Activated CD4-positive, alpha-beta T cell treated with anti-CD3 and anti-CD28 coated beads, Interleukin-2, amount 50 U/mL, for 16 hours (primary cell): ENCODE measurements at places on chromosomes 7 and 10.
A peak's percentile ranks its signal among the peaks of the same experiment; 100 is the strongest.

GRCh38 chr7:33934391-33934790 lies 29.1 kb downstream of the BMPER start:
- no peak for DNase-seq

DNA sequence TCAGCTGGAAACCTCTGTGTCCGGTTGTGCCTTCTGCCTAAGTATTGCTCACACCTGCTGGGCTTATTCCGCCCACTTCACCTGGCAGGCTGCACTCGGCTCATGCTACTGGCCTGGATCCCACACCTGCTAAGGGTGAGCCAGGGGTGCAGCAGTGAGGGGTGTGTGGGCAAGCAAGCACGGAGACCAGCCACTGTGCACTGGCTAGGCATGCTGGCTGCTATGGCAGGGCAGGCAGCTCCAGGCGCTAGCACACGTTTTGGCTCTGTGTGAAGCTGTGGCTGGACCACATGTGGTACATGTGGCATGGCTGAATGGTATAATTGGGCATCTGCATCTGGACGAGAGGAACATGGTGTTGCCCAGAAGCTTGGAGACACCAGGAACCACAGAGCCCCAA lies 940.7 kb downstream of the NRG3 start:
- no peak for DNase-seq

GRCh38 chr10:73647211-73647874 lies 6.1 kb upstream of the MYOZ1 start:
- no peak for DNase-seq

DNA sequence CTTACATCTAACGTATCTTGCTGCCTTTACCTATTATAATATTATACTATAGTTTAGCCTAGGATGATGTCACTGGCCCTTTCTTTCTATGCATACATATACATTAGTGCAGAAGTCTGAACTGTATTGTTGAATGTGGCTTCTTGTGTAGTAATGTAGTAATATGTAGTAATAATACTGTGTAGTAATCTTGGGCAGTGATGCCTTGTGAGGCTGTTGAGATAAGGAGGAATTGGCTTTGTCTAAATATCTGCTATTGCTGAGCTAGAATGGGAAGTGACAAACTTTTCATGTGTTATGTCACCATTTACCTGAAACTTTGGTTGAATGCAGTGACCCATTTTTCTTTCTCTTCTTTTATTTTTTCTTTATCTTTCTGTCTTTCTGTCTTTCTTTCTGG lies 11.0 kb downstream of the GLCCI1 start:
- DNase-seq = no peak

DNA sequence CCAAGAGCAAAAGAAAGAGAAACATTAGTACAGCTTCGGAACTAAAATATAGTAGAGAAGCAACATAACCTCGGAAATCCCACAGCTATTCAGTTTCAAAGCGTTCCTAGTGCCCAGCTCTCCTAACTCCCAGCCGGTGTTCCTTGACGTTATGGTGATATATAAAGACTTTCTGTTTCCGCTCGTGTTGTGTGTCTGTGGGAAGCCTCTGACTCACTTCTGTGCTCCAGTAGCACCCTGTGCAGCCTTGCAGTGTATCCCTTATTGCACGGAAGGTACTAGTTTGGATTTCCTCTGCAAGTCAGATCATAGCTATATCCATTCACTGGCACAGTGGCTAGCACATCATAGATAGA lies 535 bp downstream of the ASAH2B start:
- DNase-seq = peak; percentile 62

DNA sequence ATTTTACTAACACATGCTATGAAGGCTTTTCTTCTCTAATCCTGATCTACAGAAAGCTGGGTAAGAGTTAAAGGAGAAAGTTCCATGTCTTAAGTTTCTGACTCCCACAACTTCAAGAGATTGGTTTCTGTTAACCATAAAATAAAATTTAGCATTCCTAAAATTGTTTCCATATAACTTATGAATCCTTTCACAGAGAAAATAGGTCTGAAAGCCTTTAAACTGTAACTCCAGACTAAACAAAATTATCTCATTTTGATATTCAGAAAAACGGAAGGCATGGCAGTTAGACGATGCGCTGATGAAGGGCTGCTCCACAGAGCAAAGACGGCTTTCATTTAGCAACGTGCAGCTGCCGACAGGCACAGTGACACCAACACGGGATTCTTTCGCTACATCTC lies 133.3 kb downstream of the SLC25A13 start:
- no peak for DNase-seq

DNA sequence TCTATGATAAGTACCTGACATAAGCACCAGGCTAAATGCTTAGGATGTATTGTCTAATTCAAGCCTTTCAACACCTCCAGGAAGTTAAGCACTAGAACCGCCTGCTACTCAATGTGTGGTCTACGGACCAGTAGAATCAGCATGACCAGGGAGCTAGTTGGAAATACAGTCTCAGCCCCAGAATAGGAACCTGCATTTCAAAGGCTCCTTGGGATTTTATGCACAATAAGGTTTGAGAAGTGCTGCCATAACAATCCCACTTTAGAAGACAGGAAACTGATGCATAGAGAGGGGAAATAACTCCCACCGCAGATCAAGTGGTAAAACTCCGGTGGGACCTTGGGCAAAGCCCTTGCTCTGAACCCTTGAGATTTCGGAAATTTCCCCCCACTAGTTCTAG lies 8.8 kb upstream of the DUSP5 start:
- no peak for DNase-seq

DNA sequence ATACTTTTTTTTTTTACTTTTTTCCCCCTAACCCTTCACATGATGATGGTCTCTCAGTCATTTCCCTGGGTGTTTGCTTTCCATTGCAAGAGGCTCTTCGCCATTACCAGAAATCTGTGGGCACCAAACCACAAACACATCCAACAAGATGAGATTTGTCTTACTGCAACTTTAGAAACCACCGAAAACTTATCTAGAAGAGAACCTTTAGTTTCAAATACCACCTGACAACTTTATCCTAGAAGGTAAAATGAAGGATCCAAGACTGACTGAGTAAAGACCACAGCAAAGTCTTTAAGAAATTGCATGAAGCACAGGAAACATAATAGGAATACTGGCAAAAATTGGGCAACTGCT lies 363.3 kb upstream of the MBL2 start:
- no peak for DNase-seq

GRCh38 chr10:98589691-98590090 lies 143.0 kb upstream of the HPS1 start:
- DNase-seq = no peak

GRCh38 chr7:117325836-117326235 lies 3.0 kb upstream of the WNT2 start:
- no peak for DNase-seq

- no peak for DNase-seq
Measured at GRCh38 chr7:116224492-116225098, 14.3 kb downstream of the TES start.

GRCh38 chr7:127392566-127393367 lies at the start of gene ZNF800:
ZNF800 (minus strand) TSS chr7:127392708; CDS start chr7:127391557, 1,151 bp downstream.
- DNase-seq = peak; percentile 93

DNA sequence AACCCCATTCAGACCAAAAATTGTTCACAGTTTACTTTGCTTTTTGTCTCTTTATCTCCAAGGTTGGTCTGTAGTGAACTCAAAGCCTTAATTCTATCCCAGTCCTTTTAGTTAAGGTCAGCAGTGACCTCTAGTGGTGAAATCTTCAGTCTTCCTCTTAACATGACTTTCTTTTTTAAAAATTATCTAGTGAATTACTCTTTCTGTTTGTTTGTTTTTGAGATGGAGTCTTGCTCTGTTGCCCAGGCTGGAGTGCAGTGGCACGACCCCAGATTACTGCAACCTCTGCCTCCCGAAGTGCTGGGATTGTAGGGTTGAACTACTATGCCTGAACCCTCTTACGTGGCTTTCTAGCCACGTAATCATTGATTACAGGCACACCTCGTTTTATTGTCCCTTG lies 25.0 kb downstream of the ZNF487 start:
- peak; percentile 78 for DNase-seq

GRCh38 chr7:31997423-31997822 lies 72.8 kb downstream of the PDE1C start:
- no peak for DNase-seq

GRCh38 chr10:120048391-120048790 lies 155.9 kb downstream of the SEC23IP start:
- DNase-seq = no peak

GRCh38 chr7:128714701-128715495 lies 24.3 kb upstream of the CALU start:
- no peak for DNase-seq

DNA sequence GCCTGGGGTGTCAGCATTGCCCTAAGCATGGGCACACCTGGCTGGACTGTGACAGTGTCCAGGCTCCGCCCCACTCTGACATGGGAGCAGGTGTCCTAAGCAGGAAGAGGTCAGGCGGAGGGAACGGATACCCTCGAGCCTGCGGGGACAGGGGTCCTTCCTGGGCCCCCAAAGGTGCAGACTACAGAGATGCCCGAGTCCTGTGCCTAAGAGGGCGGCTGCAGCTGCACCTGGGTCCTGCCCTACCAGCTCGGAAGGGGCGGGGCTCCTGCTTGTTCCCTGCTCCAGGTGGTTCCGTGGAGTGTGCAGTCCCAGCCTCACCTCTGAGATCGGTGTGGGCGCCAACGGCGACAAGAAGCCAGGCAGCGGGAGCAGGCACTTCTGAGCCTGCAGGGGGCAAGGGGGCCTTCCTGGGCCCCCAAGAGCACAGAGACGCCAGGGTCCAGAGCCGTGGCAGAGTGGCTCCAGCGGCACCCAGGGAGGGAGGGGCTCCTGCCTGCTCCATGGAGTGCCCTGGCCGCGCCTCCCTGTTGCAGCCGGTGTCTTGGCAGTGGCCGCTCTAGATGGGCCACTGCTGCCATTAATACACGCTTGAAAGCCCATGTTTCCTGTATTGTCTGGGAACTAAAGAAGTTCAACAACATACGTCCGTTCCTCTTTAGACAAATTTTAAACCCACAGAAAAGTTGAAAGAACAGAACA lies 64.5 kb upstream of the CACNA2D1 start:
- DNase-seq = no peak

DNA sequence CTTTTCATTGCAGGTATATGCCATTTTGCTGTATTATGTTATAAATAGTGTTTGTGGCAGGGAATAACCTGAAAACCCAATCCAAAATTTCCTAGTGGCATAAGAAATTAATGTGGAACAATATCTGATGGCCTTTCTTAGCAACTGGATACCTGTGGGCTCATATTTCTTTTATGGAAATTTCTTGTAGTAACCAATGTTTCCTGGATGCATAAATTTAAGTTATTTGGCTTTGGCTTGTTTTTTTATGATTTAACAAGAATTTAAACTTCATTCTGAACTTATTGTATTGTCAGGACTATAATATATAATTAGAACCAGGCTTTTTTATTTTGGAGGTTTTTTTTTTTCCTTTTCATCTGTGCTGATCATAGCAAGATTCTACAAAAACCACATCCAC lies 30.1 kb downstream of the TBC1D12 start:
- DNase-seq = no peak

DNA sequence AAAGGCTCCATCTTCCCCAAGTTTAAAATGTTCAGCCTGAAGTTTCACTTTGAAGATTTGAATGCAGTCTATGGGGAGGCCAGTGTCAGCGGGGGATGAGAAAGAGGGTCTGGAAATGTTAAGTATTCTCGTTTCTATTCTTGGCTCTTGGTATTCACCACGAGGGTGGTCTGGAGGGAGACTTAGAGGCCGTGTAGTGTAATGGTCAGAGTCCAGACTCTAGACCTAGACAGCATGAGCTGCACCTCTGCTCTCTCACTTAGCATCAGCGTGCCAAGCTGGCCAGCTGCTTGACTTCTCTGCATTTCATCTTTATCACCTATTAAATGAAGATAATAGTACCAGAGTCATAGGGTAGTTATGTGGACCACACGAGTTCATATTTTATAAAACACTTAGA lies 57.9 kb downstream of the MKX start:
- DNase-seq = no peak

- DNase-seq = no peak
Measured at GRCh38 chr7:27351786-27352185, 109.2 kb downstream of the EVX1 start.

DNA sequence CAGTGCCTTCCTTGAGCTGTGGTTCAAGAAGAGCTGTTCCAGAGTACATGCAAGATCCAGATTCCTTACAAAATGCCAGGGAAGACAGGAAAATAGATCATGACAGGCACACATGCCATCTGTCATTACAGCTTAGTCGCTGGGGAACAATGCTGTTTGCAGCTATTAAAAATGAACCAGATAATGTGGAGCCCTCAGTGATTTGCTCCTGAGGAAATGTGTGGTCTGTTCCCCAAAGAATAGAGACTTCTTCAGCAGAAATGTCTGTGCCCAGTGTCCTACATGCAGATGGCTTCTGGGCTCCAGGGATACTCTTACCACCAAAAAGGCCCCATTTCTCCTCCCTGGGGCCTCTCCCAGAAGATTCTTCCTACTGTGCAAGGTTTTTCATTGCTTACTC lies 627.9 kb downstream of the SORCS3 start:
- no peak for DNase-seq

- no peak for DNase-seq
Measured at GRCh38 chr7:33996899-33997298, 91.6 kb downstream of the BMPER start.

DNA sequence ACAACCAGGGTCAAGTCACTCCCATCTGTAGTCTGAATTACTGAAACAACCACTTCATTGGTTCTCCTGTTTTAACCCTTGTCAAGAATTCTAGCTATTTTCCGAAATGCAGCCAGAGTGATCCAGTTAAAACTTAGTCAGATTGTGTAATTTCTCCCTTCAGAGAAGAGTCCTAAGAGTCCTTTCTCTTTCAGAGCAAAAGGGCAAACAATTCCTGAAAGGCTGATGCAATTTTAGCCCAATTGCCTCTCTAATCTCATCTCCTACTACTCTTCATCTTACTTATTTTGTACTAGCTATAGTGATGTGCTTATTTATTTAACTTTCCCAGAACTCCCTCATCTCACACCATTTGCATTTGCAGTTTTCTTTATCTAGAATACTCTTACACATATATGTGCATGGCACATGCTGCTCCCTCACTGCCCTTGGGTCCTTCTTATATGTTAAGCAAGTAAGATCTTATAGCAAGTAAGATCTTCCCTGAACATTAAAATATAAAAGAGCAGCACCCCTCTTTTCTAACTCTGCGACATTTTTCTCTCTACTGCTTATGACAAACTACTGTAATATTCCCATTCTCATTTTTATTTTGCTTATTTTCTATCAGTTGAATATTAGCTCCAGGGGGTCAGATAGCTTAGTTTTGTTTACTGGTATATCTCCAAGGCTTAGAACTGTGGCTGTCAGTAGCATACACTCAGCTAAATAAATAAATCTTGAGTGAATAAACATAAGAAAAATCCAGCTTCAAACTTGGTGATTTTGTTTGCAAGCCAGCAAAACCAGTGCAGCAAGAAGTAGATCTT lies 44.6 kb downstream of the HGF start:
- DNase-seq = no peak
